ENCODE measurements at places on chromosomes 16 and 17.
A peak's percentile ranks its signal among the peaks of the same experiment; 100 is the strongest.

GRCh38 chr17:79027925-79028491 lies 4.0 kb downstream of the C1QTNF1 start:
- peak; percentile 60 for DNase-seq

GRCh38 chr17:3693829-3694231 lies 2.1 kb downstream of the P2RX5 start:
- DNase-seq = no peak

DNA sequence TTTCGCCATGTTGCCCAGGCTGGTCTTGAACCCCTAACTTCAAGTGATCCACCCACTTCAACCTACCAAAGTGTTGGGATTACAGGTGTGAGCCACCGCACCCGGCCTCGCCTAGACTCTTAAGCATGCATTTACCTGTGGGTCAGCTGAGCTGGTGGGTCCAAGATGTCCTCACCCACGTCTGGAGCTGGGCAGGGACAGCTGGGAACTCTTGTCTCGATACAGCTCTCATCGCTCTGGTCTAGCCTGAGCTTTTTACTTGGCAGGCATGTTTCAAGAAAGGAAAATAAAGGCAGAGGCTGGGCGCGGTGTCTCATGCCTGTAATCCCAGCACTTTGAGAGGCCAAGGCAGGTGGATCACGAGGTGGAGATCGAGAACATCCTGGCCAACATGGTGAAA lies 56.9 kb upstream of the PHOSPHO1 start:
- no peak for DNase-seq

- no peak for DNase-seq
Observed at GRCh38 chr17:48925251-48925990, 17.2 kb downstream of the UBE2Z start.

- peak; percentile 48 for DNase-seq
Observed at GRCh38 chr16:88888461-88889387, 22.3 kb upstream of the PABPN1L start.

DNA sequence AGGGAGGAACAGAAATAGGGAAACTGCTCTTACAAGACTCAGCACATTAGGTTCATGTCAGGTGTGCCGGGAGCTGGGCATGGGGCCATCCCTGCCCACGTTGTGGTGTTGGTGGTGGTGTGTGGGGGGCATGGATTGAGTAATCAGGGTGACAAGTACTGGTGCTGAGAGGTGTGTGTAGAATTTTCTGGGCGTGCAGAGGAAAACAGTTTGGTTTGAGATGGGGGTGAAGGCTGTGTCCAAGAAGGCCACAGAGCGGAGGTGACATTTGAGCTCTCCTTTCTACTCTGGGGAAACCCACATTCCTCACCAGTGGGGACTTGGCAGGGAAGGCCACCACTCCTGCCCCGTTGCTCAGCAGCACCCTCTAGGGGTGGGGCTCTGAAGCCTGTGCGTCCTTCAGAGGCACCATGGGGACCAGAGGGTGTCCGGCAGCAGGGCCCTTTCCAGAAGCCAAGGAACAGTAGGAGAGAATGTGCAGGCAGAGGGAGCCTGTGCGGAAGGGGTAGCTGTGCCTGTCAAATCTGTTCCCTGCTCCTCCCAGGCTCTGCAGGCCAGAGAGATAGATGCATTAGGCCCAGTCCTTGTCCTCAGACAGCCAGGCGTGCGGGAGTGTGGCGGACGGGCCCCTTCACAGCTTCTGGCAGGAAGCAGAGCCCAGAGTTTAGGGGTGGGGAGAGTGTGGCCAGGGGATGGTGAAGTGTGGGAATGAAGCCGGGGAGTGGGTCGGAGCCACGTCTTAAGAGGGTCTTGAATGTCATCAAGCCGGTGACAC lies 48.7 kb upstream of the GSE1 start:
- DNase-seq = peak; percentile 33

GRCh38 chr16:11550791-11551498 lies 35.8 kb downstream of the LITAF start:
- DNase-seq = no peak

DNA sequence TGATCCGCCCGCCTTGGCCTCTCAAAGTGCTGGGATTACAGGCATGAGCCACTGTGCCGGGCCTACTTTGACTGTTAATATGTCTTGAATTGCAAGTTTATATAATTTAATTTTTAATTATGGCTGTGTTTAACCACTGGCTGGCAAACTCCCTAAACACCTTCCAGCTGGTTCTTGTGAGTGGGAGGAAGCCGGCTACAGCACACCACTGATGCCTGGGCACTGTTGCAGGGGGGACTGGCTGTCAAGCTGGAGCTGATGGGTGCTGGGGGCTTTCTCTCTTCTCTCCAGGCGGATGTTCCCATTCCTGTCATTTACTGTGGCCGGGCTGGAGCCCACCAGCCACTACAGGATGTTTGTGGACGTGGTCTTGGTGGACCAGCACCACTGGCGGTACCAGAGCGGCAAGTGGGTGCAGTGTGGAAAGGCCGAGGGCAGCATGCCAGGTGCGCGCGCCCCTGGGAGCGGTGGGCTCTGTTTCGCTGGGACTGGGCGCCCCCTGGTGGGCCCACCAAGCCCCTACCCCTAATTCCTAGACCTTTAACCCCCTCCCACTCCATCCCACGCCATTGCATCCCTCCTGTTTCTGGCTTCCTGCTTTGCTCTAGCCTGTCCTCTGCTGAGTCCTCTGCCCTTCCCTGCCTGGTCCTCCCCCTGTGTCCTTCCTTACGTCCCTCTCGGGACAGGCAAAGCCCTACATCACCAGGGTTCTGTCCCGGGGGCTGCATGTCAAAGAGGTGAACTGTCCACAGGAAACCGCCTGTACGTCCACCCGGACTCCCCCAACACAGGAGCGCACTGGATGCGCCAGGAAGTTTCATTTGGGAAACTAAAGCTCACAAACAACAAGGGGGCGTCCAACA lies 9.5 kb downstream of the TBX21 start:
- no peak for DNase-seq

DNA sequence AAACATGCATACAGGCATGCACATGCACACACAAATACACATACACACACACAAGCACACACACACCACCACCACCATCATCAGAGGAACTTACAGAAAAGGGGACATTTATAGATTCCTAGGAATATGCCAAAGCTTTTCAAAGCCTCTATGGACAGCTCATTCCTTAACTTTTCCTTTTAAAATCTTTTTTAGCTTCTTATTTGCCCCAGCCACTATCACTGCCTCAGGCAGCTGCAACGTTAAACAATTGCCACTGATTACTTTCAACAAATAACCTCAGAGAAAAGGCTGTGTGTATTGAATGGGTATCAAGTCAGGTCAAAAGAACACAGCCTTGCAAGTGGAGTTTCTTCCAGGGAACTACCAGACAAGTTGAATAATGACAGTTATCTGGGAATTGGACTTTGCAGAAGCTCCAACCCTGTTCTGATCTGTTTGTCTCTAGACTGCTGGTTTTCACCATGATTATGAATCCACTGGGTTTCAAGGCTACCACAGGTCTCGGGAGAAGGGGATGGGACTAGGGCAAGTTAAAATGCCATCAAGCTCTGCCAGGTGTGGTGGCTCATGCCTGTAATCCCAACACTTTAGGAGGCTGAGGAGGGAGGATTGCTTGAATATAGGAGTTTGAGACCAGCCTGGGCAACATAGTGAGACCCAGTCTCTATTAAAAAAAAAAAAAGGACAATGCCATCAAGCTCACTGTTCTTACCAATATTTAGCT lies 21.9 kb upstream of the BEAN1 start:
- no peak for DNase-seq

GRCh38 chr17:45790296-45790922 lies 6.3 kb downstream of the CRHR1 start:
- DNase-seq = no peak

DNA sequence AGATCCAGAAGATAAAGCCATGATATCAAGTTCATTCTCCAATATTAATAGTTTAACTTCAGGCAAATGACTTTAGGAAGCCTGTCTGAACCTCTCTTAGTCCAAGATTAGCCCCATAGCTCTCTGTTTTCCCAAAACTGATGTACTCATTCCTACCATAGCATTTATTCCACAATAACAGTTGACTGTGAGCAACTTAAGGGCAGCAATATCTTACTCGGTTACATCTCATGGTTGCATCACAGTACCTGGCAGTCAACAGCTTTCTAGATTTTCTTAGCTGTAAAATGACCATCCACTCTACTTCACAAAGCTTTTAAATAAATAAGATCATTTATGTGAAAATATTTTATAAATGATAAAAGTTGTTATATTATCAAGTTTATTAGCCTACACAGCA lies 58.2 kb upstream of the STAC2 start:
- DNase-seq = no peak

DNA sequence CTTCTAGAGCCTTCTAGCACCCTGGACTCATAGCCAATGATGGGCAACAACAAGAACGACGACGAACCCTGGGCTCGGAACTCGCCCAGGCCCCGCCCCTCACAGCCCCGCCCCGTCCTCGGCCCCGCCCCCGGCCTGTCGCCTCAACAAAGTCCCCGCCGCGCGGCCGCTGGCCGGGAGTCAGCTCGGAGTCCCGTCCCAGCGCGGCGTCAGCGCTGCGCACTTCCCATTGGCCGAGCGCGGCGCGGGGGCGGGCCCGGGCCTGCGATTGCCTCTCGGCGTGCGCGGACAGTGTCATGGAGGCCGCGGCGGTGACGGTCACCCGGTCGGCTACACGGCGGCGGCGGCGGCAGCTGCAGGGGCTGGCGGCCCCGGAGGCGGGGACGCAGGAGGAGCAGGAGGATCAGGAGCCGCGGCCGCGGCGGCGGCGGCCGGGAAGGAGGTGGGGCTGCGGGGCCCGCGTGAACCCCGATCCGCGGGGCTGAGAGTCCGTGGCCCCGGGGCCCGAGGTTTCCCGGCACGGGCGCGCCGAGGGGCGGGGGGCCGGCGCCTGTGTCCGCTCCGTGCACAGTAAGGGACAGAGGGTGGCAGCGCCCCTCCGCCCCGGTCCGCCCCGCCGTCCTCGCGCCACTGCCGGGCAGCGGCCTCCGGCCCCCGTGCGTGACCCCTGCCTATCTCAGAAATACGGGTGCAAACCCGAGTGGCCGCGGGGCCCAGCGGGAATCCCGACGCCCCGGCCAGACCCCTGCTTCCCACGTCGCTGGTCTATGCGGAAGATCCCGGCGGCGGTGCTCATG lies at the start of gene ENGASE:
Gene ENGASE (plus strand): TSS at position 176 of the 797 bp plus-strand sequence. CDS start 121 bp downstream, at position 297.
- DNase-seq = peak; percentile 100

- no peak for DNase-seq
Observed at GRCh38 chr16:19823322-19823721, 61.3 kb downstream of the GPRC5B start.

- DNase-seq = peak; percentile 65
Observed at GRCh38 chr17:69608808-69609472, 194.4 kb downstream of the MAP2K6 start.

DNA sequence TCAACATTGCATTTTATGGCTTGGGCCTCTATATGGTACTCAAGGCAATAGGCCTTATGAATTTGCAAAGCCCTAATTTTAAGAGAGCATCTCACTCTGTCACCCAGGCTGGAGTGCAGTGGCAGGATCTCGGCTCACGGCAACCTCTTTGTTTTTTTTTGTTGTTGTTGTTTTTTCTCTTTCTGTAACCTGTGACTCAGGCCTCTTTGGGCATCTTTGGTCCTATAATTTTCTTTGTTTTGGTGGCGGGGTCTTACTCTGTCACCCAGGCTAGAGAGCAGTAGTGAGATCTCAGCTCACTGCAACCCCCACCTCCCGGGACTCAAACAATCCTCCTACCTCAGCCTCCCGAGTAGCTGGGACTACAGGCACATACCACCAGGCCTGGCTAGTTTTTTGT lies 21.8 kb upstream of the HERPUD1 start:
- no peak for DNase-seq

DNA sequence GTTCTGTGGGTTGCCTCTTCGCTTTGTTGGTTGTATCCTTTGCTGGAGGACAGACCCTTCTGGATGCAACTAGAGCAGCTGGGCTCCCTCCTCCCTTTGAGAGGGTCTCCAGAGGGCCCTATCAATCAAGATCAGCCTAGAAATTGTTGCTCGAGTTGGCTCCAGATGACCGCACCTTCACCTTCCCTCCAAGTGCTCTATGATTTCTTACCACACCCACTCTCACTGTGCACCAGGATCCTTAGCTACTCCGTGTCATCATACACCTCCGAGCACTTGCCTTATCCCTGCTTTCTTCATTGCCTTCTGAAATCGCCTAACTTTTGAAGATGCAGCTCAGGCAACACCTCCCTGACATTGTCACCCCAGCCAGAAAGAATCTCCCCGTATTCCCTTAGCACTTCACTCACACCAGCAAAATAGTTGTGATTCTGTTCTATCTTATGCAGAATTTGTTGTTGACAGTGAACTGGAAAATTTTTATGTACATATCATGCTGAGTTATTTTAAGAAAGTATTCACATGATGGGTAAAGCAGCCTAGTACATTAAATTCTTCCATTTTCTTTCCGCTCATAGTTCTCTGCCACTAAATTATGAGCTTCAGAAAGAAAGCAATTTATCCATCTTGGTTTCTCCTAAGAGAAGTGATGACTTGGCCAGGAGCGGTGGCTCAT lies 52.9 kb downstream of the ABAT start:
- no peak for DNase-seq

DNA sequence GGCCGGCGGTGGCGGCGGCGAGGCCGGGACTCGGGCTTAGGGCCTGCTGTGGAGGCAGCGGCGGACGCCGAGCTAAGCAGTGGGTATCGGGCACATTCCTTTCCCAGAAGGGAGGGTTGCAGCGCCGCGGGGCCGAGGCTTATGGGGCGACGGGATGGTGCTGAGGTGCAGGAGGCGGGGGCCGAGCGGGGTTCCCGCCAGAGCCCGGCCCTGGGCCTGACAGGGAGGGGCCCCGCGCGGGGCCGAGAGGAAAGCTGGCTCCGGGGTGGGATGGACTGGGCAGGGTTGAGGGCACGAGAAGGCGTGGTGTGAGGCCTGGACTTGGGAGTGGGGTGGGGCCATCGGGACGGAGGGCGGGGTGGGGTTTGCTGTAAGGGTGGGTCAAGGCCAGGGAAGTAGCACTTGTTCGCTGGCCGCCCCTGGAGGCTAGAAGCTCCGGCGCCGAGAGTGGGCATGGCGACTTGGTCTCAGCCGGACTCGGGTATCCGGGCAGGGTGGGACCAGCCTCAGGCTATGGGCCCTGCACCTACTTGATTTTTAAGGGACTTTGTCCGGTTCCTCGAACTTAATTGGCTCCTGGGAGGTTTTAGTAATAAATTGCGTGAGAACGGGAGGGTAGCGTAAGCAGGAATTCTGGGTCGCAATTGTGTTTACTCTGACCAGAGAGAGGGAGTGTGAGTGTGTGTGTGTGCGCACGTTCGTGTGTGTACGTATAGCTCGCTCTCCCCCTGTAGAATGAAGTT lies 396 bp downstream of the NFE2L1 start:
- peak; percentile 93 for DNase-seq

DNA sequence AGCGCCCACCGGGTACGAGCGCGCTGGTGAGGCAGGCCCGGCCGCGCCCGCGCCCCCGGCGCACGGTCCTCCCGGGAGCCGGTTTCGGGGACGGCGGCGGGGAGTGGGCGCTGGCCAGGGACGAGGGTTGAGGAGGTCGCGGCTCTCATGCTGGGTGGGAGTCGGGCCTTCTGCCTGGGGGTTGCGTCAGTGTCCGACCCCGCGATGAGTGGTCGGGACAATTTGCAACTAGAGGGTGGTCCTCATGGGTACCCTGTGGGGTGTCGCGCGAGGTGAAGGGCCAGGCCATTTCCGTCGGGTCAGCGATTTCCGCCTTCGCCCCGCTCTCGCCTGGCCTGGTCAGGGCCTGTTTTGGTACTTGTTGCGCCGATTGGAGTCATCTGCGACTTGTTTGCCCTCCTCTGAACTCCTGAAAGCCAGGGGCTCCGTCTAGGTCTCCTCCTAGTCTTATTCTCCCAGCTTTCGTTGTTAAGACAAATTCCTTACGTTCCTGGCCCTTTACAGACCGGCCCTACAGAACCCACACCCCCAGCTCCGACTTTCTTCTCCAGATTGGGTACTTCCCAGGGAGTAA lies 14.9 kb downstream of the NAA60 start:
- peak; percentile 36 for DNase-seq

GRCh38 chr17:80938556-80938955 lies 53.1 kb upstream of the CHMP6 start:
- no peak for DNase-seq

- DNase-seq = peak; percentile 57
Observed at GRCh38 chr17:27578718-27579085, 52.3 kb upstream of the LGALS9 start.
